ENCODE measurements at places on chromosomes 6 and 20.

DNA sequence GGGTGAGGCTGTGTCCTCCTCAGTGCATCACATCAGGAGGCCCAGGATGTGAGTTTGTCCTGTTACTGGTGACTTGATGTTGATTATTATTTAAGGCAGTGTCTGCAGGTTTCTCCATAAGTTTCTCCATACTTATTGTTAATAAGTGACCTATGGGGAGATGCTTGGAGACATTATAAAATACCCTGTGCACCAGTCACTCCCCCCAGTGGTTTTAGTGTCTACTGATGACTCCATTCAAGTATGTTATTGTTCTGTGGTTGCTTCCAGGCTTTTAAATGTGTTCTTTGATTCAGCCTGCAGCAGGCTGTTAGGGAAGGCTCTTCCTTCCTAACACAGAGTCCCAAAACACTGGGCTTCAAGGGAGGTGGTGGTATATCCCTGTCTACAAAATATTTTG, 14.6 kb upstream of the CST3 start:
- no peak for DNase-seq

DNA sequence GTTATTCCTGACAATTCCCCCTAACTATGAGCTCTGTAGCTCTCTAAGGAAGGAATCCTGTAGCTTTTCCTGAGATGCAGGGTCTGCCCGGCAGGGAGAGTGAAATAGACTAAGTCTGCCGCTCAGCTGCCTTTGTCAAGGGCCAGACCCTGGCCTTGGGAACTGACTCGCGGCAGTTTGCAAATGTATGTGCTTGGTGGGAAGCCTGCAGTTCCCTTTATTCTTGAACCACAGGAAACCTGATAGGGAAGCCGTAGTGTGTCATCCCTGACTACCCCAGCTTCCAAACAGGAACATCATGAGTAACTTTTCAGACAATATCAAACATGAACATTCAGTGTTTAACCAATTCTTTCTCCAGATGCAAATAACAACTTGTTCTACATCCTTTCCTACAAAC, 78.7 kb upstream of the IFNGR1 start:
- no peak for DNase-seq

DNA sequence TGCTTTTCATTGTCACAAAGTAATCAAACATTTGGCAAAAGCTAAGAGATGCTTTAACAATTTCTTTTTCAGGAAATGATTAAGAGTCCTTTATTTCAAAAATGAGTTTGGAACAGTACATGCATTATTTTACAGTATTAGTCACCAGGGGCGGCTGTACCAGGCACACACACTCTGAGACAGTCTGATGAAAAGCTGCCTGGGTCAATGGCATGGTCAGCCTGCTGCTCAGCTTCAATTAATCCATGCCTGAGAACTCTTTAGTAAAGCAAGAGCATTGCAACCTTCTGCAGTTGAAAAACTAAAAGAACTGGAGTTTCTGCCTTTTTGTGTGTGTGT, 105.5 kb downstream of the TULP4 start:
- no peak for DNase-seq

GRCh38 chr6:155319902-155320301, 5.6 kb upstream of the TFB1M start:
- no peak for DNase-seq

DNA sequence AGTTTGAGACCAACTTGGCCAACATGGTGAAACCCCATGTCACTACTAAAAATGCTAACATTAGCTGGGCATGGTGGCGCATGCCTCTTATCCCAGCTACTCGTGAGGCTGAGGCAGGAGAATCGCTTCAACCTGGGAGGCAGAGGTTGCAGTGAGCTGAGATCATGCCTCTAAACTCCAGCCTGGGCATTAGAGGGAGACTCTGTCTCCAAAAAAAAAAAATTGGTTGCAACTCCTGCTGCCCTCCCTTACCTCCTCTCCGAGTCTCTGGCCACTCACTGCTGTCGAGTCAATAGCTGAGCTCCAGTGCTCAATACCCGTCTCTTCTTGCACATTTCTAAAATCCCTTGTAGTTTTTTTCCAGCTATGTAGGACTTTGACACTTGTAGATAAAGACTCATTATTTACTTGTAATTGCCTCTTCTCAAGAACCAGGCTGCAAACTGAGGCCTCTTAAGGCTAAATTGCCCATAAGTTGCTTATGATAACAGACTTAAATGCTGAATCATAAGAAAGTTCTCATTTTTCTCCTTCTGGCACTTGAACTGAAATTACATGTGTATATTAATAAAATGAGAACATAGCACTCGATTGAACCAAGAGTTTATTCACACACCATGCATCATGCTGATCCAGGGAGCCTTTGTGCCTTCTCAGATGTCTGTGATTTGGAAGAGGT, 13.8 kb downstream of the HECA start:
- DNase-seq, result no peak

- no peak for DNase-seq
Measured at GRCh38 chr6:129312880-129313279, 397.1 kb downstream of the ARHGAP18 start.

GRCh38 chr20:41717483-41717882, 99.3 kb upstream of the CHD6 start:
- no peak for DNase-seq

DNA sequence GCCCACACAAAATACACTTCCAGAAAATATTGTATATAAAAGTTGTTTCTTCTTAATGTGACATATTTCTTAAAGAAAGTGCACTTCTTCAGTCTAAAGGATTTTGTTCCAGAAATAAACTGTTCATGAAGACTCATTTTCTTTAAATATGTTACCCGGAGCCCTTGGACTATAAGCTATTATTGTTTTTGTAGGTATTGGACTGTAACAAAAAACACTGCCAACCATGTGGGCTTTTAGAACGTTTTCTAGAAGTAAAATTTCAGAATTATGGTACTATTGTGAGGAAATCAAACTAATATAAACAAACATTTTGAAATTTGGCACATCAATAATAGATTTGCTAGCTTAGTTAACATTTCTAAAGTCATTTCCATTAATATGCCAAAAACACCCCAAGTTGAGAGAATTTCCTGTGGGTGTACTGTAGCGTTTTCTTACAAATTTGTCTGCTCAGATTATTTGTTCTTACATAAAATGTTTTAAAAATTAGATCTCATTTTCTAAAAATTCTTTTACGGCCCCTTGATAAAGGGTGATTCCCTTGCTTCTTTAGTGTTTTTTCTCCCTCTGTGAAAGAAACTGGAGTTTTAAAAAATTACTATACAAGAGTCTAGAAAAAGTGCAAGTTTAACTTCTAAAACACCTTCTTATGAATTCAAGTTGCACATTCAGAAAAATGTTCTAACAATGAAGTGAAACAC, 3.4 kb downstream of the NKX2-4 start:
- no peak for DNase-seq

All from stimulated activated CD4-positive, alpha-beta T cell treated with anti-CD3 and anti-CD28 coated beads, Interleukin-12 subunit alpha, Interleukin-12 subunit beta, amount 100 ng/mL, for 24 hours (primary cell).